ENCODE measurements at places on chromosomes 4 and X. TPM values are rescaled to one million over a fixed set of nuclear protein-coding genes. Genes with fewer than 3 reads are reported as not detected.

Gene GPAT3
- total RNA-seq: 40.9 TPM

Gene FGF13
- 0.07 TPM for total RNA-seq

Gene ABCB7
- 15.5 TPM for total RNA-seq

Gene ZNF185
- total RNA-seq: 9.3 TPM

Gene MAGEA12
- total RNA-seq: 0.22 TPM

Gene GAB3
- 0.85 TPM for total RNA-seq

Gene TCP11X2
- total RNA-seq: not detected

Gene ADH4
- not detected for total RNA-seq

Gene ZNF157
- total RNA-seq: not detected

Gene CYP4V2
- total RNA-seq: 2.8 TPM

Gene RBM46
- total RNA-seq: not detected

Gene MAGEA10
- total RNA-seq: 0.07 TPM

Gene GPR82
- not detected for total RNA-seq

Gene ENPP6
- total RNA-seq: not detected

Gene PKD2
- 19.3 TPM for total RNA-seq

Gene SERTM2
- not detected for total RNA-seq

Gene ZDHHC9
- 51.9 TPM for total RNA-seq

Gene GASK1B
- total RNA-seq: 0.26 TPM

Gene DACH2
- total RNA-seq: not detected

Gene SSX4
- not detected for total RNA-seq

Gene CXCL3
- 3.8 TPM for total RNA-seq
